ENCODE measurements at places on chromosomes 2 and 18.

DNA sequence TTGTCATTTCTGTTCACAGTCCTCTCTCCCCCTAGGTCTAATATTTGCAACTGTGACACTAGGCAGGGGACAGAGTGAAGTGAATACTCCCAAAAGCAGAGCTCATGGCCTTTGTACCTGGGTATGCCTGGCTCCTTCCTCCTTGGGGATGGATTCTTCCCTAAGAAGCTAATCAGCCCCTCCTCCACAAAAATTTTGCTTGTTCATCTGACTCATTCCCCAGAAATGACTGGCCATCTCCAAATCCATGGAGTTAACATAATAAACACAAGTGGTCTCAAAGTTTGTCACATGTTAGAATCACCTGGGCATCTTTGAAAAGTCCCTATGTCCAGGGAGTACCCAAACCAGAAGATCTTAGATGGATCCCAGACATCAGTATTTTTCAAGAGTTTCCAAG, 65.3 kb downstream of the SUCLG1 start:
- DNase-seq, result no peak

DNA sequence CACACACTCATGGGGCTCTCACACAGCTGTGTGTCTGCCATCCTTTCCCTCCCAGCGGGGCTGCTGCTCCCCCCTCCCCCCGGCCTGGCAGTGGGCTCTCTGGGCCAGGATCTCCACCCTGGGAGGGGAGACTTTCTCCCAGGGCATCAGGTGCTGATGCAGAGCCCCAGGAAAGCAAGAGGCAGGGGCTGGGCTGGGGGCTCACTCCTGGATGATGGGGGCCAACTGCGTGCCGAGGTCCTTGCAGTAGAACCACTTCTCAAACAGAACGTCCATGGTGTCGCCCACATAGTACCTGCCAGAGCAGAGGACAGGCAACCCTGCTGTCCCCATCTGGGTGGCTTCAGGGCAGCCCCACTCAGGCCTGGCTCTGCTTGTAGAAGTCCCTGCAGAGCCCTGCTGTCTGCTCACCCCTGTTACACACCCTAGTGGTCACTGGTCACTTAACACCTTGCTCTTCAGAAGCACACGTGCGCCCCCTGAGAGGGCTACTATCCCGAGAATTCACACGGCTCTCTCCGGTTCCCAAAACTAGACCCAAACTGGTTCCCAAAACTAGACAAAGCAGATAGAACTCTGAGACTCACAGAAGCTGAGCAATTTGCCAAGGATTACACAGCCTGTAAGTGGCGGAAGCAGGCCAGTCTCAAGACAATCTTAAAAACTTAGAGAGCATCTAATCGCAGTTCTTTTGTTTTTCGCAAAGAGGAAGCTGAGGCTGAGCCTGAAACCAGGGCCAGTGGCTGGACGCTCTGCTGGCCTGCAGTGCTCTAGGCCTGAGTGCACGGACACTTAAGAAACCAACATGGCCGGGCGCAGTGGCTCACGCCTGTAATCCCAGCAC, 6.6 kb upstream of the OXER1 start:
- peak; percentile 66 for DNase-seq

GRCh38 chr18:11883153-11883552, 25.0 kb downstream of the MPPE1 start:
- no peak for DNase-seq

- no peak for DNase-seq
Measured at GRCh38 chr2:106075048-106075447, 119.1 kb downstream of the UXS1 start.

DNA sequence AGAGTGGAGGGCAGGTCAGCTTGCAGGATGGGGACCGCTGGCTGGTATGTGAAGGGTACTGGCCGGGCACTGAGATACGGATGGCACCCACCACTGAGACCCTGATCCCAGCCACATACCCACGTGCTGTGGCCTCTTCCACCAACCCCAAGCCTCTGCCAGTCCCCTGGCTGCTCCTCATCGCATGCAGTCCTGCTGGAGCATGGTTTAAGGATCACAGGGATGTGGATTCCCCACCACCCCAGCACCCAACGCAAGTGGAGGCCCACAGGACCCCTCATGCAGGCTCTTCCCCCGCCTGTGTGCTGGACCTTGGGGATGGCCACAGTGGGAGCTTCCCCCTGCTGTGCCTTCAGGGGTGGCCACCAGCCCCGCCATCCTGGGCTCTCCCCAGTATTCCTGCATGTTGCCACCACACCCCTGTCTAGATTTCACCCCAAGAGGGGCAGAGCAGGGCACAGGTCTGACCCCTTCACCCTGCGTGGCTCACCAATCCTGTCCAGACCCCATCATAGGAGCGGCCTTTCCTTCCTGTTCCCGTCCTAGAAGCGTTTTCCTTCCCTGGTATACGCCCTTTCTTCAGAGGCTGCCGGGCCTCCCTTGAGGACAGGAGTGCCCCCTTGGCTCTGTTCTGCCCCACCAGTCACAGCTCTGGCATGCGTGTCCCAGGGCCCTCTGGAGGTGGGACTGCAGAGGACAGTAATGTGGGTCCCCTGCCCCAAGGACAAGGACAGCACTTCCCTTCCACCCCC, 18.3 kb downstream of the MLPH start:
- DNase-seq, result no peak

- no peak for DNase-seq
Measured at GRCh38 chr2:10241641-10242430, 60.9 kb upstream of the HPCAL1 start.

- no peak for DNase-seq
Measured at GRCh38 chr2:174322746-174323145, 12.0 kb upstream of the SP9 start.

DNA sequence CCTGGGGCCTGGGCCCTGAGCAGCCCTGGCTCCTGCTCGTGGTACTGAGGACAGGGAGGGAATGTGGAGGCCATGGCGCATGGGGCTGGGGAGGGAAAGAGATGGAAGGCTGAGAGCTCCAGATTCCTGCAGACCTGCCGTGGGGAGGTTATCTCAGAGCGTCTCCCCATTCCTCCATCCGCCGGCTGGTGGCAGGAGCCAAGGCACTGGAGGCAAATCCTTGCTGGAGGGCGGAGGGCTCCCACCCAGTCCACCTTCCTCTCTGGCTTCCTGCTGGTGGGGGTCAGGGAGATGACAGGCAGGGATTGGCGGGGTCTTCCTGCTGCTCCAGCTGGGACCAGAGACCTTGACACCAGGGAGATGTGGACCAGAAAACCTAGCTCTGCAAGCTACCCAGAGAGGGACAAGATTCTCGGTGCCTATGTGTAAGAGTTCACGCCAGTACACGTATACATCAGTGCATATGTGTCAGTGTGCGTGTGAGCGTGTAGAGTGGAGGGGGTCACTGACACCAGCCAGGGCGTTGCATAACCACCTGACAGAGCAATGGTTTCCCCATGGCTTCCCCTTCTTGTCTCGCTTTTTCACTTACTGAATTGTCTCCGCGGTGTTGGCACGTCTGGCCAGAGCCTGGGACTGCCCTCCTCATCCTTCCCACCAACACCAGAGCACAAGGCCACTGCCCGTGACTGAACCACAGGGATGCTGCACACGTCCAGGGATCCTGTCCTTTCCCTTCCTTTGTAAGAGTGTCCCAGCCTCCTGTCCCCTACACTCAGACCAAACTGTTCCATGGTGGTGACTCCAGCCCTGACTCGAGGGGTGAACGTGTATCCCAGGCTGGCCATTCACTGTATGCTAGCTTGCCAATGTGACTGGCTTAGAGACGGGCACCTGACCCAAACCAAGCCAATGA, 15.8 kb upstream of the SEMA4C start:
- DNase-seq, result no peak

DNA sequence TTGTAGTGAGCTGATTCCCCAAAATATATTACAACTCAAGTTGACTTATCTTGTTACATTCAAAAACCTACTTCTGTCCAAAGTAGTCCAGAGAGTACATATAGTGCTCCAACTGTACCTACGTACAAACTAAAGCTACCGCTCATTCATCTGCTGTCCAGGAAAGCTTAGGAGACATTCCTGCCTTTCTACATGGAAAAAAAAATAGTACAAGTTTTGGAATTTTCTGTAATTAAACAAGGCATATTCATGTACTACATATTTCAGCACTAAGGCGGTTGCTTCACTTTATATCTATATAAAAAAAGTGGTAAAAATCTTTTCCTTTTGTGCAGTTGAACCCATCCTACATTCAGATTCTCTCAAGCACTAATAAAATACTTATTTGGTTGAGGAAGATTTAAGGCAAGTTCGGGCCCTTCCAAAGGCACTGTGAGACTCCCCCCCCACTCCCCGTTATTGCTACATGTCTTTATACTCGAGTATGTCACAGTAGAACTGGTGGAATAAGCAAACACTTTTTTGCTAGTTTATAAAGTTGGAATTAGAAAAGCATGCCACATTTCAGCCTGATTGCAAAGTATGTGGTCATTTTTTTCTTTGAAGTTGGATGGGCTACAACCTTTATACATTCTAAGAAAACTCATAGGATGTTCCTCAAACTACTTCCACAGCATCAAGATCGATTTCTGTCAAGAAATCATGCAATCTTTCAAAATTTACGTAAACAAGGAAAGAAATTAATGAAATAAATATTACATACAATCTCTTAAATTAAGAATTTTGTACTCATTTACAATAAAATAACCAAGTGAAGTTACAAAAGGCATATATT, 3.7 kb downstream of the ZFP36L2 start:
- DNase-seq, result no peak

DNA sequence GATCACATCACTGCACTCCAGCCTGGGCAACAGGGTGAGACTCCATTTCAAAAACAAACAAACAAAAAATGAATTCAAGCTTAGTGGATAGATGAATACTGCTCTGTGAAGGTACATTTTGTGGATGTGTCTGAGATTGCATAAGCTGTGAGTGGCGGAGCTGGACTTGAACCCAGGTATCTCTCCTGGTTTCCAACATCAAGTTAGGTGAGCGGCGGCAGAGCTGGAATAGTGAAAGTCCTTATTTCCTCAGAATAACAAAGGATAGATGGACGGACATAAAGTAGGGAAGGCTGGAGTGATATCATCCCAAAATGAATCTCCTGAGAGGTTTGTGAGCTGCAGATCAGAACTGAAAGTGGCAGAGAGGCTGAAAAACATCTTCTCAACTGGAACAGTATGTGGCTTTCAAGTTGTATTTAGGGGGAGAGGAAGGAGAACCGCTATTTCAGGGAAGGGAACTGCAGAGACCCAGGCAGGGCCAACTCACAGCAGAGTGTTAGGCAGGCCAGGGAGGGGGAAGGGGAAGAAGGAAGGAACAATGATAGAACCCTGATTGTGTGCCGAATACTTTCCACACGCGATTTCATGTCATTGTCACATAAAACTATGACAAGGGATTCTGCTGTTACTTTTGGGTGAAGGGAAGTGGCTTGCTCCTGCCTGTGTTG, 106.2 kb downstream of the LPIN1 start:
- no peak for DNase-seq

All from SHP77 (cell line).